ENCODE measurements at places on chromosomes 1 and 21.
A peak's percentile ranks its signal among the peaks of the same experiment; 100 is the strongest.

DNA sequence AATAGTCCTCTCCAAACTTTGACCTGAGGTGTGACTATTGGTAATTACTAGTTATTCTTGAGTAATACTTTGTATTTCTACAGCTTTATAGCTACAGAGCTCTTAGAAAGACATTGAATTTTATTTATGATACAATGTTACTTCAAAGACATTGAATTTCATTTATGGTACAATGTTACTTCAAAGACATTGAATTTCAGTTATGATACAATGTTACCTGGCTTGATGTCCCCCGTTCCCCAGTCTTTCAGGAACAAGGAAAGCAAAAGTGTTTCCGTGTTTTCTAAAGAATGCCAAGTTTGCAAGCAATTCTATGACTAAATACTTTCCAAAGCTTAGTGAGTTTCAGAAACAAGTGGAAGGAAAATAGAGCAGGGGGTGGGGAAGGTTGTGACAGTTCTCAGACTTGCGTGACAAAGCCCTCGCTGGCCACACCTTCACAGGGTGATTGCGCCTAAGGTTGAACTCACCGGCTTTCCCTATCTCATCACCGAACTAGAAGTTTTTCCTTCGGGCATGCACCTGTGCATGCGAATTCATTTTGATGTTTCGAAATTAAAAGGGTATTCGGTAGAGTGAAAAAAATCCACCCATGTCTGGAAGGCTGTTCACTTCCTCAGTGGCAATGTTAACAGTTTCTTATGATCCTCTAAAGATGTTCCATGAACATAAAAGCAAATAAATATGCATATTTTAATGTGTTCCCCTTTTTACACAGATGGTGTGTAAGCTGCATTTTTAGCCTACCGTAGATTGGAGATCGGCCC is 909 bp upstream of the PAXBP1 start:
- peak; percentile 74 for DNase-seq

DNA sequence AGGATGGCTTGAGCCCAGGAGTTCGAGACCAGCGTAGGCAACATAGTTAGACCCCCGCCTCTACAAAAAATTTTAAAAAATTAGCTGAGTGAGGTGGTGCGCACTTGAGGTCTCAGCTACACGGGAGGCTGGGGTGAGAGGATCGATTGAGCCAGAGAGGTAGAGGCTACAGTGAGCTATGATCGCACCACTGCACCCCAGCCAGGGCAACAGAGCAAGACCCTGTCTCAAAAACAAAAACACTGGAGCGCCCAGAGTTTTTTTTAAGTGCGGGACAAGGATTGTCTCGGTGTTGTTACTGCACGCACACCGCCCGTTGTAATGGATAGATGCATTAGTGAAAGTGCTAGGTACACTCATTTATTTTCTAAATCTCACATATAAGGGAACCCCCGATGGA is 37.1 kb downstream of the PIK3CD start:
- DNase-seq = no peak

DNA sequence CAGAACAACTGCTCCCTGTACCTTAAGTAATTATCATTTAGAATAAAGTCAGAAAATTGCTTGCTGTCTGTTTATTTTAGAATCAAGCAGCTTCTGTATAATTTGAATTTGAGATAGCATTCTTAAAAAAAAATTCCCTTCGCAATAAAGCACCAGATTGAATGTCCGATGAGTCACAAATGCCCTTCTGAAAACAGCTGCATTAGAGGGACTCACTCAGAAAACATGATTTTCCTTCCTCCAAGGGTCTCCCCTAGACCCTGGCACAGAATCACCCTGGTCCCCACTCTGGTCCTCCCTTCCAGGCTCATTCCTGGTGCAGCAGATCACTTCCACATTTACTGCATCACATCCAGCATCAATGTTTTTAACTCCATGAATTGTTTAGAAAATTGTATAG is 471.1 kb upstream of the VAMP3 start:
- no peak for DNase-seq

DNA sequence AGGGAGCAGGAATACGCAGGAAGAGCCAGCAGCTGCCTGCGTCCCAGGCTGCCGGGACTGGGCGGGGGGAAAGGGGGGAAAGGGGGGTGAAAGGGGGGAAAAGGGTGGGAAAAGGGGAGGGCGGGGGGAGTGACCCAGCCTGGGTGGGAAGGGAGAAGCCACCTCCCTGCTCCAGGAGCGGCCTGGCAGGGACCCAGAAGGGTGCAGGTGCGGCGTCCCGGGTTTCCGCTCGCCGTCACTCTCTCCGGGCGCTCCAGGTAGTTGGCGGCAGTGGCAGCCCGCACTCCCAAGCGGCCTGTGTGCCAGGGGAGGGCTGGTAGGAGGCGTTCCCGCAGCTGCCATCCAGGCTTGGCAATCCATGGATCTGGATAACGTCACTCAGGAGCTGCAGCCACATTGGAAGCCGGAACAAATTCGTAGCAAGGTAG is 141.0 kb upstream of the NGF start:
- no peak for DNase-seq

GRCh38 chr21:27813344-27813743 is 846.5 kb upstream of the ADAMTS5 start:
- no peak for DNase-seq

GRCh38 chr1:212712451-212713303 is 13.0 kb upstream of the BATF3 start:
- DNase-seq = peak; percentile 48

DNA sequence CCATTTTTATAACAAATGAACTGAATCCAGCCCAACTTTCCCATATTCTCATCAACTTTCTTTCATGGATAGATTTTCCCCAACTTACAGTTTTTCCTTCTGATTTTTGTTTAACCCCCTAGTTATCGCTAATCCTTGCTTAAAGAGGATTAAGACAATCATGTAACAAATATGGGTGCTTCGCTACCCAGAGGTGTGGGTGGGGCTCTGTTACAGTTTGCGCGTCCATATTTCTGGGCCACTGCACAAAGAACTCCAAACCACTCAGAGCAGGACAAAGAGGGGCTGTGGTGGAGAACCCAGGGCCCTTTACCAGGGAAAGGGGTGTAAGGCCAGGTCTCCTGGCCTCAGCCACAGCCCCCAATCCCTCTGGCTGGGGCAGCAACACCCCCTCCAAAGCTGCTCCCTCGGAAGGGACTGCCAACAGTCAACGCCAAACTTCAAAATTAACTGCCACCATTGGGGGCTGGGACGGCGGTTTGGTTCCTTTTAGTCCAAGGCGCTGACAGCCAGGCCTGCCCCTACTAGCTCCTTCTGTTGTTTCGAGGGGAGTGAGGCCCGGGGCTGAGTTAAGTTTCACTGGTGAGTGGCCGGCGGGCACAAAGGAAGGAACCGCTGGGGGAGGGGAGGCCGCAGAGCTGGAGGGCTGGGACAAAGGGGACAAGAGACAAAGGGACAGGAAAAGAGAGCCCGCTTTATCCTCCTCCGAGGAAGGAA is 27.9 kb downstream of the SSBP3 start:
- no peak for DNase-seq
